Fibroblast of upper back skin (primary cell): ENCODE measurements at places on chromosomes 5 and 9.
A peak's percentile ranks its signal among the peaks of the same experiment; 100 is the strongest.

- no peak for DNase-seq
Measured at GRCh38 chr9:71766663-71767062, 1.6 kb downstream of the CEMIP2 start.

DNA sequence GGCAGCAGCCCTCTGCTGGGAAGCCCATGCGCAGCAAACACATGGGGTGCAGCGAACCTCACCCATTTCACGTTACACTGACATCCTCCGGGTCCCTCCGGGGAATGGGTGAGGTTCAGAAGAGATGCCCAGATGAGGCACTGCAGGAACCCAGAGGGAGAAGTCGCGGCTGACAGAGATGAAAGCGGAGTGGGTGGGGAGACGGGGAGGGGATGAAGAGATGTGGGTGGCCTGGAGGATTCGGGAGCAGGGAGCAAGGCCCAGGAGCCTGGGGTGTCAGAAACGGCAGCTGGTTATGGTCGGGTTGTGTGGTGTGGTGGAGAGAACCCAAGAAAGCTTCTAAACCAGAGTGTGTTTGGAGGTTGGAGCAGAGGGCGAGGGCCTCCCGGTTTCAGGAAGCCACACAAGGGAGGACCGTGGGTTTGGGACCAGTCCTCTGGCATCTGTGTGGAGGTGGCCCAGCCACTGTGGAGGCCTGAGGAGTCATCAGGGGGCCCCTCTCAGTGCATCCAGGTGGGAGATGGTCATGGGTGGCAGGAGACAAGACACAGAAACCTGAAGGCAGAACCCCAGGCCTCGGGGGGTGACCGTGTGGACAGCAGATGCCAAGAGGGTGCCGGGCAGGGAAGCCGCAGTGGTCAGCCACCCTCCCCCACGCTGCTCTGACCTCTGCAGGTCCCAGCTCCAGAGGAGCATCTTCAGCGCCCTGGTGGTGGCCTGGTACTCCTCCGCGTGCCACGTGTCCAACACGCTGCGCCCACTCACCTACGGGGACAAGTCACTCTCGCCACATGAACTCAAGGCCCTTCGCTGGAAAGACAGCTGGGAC is 8.6 kb downstream of the UCK1 start:
- no peak for DNase-seq

DNA sequence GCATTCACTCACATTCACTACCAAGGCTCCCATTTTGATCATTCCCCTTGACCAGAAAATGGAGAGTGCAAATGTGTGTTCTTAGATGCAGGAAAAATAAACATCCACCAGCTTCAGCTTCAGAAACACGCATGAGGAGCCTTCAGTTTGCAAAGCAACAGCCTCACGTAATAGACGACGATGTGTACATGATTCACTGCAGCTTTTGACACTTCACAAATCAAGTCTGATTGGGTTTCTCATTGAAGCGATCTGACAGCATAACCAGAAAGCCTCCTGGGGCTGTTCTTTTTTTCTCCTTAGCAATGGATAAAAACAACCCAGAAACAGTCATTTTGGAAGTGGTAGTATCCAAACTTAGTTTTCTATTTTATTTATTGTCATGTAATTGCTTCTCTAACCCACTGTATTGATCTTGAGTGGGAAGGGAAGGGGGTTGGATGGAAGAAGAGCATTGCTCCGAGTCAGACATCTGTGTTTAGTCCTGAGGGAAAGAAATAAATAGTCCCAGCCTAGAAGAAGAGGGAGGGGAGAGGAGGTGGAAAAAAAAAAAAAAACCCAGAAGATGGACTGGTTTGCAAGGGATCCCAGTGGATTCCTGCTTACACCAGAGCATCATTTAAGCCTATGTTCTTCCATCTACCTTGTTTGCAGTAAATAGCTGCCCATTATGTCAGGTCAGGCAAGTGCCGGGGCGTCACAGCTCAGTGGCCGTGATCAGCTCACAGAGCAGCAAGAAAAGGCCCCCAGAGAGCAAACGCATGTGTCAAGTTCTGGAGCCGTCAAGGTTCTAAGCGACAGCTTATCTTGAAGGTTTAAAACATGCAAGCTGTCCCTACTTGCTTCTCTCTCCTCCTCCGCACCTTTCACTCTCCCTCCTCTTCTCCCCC is 190.2 kb upstream of the SNX2 start:
- DNase-seq, result peak; percentile 66

GRCh38 chr5:175621971-175622370 is 35.9 kb upstream of the HRH2 start:
- no peak for DNase-seq

DNA sequence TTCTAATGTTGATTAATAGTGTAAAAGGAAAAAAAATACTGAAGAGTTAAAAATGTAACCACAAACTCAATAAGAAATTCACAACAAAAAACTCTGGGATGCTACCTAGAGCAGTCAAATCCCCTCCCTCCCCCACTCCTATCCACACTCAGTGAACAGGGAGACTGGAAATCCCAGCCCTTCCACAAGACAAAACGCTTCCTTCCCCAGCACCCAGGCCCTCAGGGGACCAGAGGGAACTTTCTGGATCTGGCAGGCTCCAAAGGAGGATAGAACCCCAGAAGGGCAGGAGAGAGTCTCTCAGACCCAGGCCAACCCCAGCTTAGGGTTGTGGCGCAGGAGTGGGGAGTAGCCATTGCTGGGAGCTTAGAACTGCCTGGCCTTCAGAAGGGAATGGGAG is 55.0 kb downstream of the DCP2 start:
- DNase-seq, result peak; percentile 25

GRCh38 chr5:66518052-66518451 is 78.1 kb upstream of the MAST4 start:
- DNase-seq, result no peak

- no peak for DNase-seq
Measured at GRCh38 chr5:142400415-142400814, 75.6 kb upstream of the SPRY4 start.

GRCh38 chr9:136553581-136553980 is 7.7 kb upstream of the NOTCH1 start:
- no peak for DNase-seq

GRCh38 chr5:58412081-58412480 is 47.8 kb downstream of the PLK2 start:
- DNase-seq, result no peak

GRCh38 chr5:78341440-78341839 is 19.0 kb upstream of the SCAMP1 start:
- no peak for DNase-seq

- peak; percentile 32 for DNase-seq
Measured at GRCh38 chr5:79225026-79225425, 10.9 kb upstream of the JMY start.

- no peak for DNase-seq
Measured at GRCh38 chr9:120151149-120151548, 428.8 kb downstream of the CDK5RAP2 start.

DNA sequence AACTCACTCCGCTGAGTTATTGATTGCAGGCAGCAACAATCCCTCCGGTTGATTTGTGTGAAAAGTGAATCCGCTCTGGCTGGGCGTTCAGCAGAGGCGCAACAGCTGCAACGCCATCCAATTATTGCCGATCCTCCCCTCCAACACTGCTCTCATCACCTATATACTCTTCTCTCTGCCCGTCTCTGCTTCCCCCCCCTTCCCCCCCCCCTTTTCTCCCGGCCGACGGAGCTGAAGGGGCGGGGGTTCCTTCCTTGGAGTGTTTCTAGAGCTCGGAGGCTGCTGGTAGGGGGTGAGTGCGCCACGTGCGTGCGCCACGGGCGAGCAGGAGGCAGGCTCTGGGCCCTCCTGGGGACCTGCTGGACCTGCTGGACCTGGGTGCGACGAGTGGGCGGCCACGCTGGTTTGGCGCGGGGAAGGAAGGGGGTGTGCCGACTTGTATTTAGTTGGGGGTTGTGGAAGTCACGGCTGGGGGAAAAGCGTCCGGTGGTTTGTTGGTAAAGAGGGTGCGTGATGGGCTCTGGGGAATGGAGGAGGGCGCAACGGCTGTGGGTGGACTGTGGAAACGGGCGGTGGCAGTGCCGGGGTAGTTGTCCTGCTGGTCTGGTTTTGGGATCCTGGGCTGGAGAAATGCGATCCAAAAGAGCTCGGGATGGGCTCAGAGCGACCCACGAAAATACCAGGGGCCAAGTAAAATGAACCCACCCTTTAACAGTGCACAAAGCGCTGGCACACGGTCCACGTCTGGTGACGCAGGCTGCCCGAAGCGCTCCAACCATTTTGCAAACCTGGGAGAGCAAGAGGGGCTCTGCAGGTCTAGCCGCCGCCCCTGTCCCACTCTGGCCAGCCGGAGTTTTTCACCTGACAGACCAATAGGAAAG is 6.4 kb upstream of the MEF2C start:
- peak; percentile 41 for DNase-seq

- DNase-seq, result no peak
Measured at GRCh38 chr9:133635098-133635497, 1.1 kb upstream of the DBH start.

DNA sequence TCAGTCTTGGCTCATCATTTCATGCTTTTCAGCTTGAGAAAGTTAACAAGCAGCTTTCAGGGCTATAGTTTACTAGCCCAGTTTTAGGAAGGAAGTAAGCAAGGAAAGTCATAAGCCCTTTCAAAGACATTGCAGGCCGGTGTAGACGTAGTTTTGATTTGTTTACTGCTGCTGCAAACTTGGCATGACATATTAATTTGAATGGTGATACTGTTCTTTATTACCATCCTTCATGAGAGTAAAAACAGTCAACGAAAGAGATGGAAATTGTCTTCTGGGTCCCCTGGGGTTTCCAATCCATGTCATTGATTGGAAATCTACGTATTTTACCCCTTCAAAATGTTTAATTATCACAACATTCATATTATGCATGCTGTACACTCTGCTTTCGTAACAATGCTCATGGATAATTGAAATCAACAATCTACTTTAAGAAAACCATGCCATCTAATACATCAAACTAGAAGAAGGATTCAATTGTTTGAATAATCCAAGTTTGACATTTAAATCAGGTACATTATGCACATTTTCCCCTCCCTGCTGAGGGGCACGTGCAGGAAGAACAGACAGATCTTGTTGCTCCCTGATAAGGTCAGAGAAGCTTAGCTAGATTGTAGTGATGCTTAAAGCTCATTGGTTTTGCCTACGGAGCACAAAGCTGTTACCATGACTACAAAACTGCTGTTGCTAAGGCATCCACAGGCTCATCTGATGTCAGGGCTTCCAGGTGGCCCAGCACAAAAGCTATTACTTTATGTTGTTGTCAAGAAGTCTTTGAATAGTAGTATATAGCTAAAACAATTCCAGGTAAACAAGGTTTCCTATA is 139.9 kb upstream of the PRLR start:
- DNase-seq, result no peak

DNA sequence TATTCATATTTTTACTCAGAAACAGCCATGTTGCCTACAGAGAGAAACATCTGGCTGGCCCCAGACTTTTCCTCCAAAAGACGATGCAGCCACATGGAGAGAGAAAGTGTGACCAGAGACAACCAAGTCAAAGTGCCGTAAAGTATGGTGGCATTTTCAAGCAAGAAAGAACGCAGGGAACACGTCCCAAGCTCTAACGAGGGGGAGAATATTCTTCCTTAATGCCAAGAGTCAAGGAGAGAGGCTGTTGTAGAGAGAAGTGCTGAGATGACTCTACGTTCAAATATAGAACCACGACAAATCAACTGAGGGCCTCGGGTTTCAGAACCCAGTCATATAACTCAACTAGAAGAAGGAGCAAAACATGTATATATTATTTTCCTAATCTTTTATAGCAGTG is 55.9 kb downstream of the FNBP1 start:
- no peak for DNase-seq

- DNase-seq, result peak; percentile 98
Measured at GRCh38 chr9:104872656-104873488, 55.1 kb downstream of the ABCA1 start.

- no peak for DNase-seq
Measured at GRCh38 chr9:101307051-101307450, 77.8 kb downstream of the BAAT start.

DNA sequence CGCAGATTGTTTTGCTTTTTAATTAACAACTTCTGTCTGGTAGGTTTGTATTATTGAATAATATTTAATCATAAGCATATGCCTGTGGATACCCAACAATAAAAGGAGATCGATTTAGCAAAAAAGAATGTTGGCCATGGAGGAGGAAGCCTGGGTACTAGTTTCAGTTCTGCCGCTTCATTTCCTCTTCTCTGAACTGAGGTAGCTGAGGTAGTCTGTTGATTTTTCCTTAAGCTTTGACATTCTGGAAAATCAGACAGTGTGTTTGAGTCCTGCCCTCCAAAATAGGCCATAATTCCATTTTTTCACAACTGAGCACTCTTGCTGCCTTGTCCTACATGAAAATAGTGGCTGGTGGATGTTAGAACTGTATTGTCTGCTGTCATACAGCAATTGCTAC is 6.0 kb upstream of the GPR21 start:
- no peak for DNase-seq
